ENCODE measurements at places on chromosomes 6 and 20.

GRCh38 chr20:61560361-61560853, 308.3 kb downstream of the CDH4 start:
- no peak for DNase-seq

- DNase-seq, result no peak
Observed at GRCh38 chr20:16129411-16129810, 443.8 kb downstream of the KIF16B start.

GRCh38 chr20:36572701-36573102, 695 bp upstream of the TGIF2 start:
- DNase-seq, result peak; percentile 31

GRCh38 chr6:139801571-139802321, 427.3 kb upstream of the CITED2 start:
- DNase-seq, result no peak

DNA sequence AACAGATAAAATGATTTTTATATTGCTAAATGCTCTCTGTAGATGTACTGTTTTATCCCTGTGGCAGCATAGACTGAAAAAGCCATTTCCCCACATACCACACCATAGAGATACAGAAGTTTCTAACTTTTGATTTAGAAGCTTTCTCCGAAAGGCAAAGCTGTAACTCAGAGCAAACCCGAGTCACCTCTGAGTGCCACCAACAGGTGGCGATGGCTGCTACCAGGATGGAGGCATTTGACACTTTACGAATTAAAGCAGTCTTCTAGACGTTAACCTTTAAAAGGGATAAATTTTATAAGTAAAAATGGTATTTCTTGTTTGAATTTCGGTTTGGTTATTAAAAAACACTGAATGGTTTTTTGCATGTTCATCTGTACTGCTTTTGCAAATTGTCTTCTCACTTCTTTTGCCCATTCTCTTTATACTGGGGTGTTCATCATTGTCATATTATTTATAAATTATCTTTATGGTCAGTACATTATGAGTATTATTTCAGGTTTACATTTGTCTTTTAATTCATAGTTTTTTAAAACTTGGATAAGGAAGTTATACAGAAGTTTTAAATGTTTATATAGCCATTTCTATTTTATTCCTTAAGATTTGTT, 201.0 kb upstream of the CEP162 start:
- peak; percentile 46 for DNase-seq

GRCh38 chr20:13404293-13404692, 183.2 kb downstream of the ISM1 start:
- DNase-seq, result no peak

DNA sequence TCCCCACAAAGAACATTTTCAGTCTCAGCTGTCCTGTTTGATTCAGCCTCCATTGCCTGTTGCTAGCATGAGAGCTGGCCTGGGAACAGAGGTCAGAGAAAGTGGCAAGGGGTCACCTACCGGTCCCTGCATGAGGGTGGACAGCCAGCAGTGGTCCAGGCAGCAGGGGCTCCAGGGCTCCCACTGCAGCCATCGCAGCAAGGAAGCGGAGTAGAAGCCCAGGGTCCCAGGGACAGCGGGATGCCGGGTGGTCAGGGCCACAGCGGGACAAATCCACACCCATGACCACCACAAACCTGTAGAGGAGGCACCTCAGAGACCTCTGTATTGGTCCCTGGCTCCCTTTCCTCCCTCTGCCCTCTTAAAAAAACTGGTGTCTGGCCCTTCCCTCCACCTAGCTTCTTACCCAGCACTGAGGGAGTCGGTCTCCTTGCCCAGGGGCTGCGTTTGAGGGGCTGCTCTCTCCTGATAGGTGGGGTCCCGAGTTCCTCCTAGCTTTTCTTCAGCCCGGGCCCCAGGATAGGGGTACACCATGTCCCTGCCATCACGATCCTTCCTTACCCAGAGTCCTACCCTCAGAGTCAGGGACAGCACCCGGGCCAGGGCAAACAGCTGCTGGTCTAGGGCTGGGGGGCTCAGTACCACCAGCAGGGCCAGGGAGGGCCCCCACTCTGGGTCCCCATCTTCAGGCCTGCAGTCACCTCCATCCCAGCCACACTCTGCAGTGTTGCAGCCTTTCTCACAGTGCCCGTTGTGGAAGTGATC, 8.4 kb upstream of the GPSM3 start:
- no peak for DNase-seq

- no peak for DNase-seq
Observed at GRCh38 chr20:62820208-62820961, 3.5 kb downstream of the COL9A3 start.

DNA sequence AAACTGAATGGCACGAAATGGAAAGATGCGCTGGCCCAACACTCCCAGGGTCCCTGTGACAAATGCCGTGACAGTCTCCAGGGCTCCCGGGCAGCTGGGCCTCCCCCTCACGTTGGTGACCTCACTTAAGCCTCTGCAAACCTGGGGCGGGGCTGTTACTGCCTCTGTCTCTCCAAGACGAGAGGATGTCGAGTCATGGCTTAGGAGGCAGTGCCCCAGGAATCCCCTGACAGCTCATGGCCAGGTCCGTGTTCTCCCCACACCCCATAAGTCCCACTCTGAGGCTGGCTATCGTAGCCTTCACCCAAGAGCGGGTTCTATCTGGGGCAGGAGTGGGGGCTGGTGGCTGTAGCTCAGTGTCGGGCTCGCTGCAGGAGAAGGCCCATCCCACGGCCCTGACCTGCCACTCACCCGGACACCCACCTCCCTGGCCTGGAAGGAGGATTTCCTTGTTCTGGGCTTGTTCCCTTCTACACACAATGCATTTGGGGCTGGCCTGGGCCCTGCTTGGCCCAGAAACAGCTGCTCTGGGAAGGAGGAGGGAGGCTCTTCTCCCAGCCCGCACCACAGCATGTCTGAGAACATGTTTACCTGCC, 5.6 kb upstream of the RPS21 start:
- no peak for DNase-seq

Data from NCI-H446 (cell line).